NCI-H2171 (cell line): ENCODE measurements at places on chromosomes 2 and 18.

- no peak for DNase-seq
These were observed 281.1 kb upstream of the FN1 start for GRCh38 chr2:215716956-215717355.

GRCh38 chr2:1079873-1080799 is 129.5 kb downstream of the SNTG2 start:
- DNase-seq, result no peak

GRCh38 chr18:45521777-45522176 is 93.5 kb upstream of the SLC14A2 start:
- no peak for DNase-seq

DNA sequence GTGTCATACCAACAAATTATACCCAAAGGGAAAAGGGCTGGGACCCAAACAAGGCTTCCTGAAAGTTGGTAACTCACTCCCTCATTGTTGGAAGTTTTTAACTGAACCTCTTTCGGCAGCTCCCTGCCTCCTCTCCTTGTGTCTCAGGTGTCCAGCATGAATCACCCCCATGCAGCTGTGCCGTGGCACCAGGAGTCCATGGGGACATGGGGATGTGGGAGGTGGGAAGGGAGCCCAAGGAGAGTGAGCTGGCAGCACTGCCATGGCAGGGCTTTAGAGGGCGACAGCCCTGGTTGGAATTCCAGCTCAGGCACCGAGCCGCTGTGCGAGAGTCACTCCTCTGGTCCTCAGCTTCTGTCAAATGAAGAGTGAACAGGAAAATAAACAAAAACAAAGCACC is 12.5 kb upstream of the GYPC start:
- DNase-seq, result no peak

- no peak for DNase-seq
These were observed 4.9 kb upstream of the COL3A1 start for GRCh38 chr2:188969236-188969635.

DNA sequence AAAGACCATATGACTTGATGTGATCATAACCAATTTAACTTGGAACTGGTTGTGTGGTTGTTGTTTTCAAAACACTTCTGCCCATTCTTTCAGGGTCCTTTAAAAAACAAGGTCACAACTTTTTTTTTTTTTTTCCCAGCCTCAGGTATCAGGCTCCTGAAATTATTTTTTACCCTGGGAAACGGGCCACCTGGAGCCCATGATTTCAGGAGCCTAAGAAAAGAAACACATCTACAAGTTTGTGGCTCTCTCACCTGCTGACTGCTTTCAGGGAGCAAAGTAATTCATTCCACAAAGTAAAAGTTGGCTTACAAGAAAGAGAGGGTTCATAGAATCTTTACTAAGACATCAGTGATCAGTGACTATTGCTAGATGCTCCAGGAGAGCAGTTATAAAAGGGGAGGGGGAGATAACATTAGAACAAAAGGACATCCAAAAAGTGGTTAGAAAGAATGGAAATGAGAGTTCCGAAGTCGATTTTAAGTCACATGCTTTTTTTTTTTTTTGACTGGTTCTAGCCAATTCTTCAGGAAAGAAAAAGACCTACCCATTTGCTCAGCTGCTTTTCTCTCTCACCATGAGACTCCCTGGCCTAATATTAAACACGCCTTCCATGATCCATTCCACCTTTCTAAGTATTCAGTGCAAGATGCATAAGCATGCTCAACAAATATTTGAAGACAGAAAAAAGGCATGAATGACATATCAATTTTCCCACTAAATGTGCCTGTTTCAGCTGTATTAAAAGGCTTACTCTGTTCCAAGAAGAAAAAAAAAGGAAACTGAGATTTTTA is 267.3 kb downstream of the LRATD1 start:
- no peak for DNase-seq

DNA sequence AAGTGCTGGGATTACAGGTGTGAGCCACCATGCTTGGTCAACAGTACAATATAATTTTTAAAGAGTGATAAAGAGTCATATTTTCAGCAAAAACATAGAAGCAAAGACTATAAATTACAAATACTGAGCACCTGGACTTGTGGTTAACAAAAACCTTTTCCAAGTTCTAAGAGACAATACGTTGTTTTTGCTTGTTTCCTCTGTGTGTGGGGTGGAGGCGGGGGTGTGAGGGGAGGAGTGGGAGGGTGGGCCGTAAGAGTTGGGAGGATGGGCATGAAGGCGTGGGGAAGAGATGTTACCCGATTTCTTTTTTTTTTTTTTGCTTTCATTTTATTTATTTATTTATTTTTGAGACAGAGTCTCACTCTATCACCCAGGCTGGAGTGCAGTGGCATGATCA is 78.0 kb upstream of the WIPF1 start:
- no peak for DNase-seq

DNA sequence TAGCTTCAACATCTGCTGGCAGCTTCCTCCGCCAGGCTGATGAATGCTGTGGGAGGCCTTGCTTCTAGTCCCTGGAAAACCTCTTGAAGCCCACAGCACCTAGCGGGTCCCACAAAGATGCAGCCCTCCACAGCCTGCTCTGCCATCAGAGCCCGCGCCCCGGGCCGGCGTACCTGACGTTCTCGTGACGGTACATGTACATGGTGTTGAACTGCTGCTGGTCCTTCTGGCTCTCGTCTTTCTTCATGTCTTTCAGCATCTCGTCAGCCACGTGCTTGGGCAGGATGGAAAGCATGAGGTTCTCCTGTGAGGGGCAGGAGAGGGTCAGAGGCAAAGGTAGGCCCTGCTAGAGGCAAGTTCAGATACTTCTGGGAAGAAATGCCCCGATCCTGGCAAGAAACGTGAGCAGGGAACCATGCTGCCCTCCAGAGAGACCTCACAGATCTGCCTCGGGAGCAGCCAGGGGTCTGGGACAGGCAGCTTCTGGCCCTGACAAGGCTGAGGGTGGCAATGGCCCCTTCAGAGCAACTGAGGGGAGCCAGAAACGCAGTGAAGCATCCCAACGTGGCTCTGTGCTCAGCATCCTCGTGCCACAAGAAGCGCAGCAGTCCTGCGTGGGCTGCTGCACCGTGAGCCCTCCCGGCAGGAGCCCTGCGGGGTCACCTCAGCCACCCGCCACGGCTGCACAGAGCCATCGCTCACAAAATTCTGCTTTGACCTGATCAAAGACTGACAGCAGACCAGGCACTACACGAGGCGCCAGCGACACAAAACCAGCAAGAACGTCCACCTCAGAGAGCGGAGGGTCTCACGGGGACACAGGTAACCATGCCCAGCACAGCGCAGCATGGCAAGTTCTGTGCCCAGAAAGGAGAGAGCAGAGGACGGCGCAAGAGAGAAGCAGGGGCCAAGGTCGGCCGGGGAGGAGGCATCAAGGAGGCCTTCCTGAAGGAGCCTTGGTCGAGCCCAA is 49.1 kb downstream of the CENPO start:
- DNase-seq, result no peak

DNA sequence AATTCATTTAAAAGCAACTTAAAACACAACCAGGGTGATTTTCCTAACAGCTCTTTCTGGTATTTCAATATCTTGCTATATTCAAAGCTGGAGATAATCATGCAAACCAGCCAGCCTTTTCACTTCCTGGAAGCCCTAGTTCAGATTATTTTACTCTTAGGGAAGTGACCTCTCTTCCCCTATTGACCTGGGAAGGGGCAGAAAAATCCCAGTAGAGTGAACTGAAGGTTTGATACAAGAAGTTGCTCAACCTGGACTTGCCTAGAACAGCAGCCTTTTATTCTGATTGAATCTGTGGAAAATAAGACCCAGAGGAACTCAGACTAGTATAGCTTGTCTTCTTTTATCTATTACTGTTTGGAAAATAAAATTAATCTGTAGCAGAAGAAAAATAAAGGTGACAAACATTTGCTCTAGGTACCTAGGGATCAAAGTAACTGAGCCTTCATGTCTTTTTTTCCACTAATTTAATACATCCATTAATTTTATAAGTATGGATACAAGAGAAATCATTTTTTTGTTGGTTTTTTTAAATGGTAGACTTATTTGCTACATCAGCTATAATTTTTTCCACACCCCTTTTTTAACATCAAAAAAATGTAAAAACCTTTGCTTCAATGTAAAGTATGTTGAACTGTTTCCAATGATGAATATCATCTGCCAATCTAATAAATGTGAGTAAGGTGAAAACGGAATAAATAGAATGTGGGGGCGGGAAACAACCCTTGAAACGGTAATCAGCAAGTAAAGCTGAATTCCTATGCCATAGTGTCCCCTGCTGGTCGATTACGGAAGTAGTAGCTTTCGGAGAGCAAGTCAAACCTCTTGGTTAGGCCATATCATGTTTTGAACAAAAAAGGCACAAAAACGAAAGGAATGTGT is 629.9 kb downstream of the NRXN1 start:
- DNase-seq, result peak; percentile 26

DNA sequence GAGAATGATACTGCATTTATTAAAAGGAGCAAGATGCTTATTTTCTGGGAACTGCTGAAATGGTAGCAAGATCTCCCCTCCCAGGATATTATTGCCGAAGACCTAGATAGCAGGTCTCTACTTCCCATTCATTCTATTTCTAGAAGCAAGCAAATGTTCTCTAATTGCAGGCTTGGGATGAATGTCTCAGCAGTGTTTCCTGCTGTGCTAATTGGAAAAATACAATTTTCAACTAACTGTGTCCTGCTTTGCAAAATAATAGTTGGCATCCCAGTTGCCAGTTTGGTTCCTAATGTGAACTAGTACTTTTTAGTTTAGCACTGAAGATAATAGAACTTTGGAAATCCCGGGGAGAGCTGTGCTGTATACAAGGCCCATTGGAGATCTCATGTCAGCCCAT is 26.1 kb downstream of the SLC20A1 start:
- DNase-seq, result no peak

- DNase-seq, result no peak
These were observed 164.2 kb upstream of the ETAA1 start for GRCh38 chr2:67232936-67233335.

DNA sequence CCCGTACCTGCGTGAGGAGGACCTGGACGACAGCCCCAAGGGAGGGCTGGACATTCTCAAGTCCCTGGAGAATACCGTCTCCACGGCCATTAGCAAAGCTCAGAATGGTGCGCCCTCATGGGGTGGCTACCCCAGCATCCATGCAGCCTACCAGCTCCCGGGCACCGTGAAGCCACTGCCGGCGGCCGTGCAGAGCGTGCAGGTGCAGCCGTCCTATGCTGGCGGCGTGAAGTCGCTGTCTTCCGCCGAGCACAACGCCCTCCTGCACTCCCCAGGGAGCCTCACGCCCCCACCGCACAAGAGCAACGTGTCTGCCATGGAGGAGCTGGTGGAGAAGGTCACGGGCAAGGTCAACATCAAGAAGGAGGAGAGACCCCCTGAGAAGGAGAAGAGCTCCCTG is 76.4 kb downstream of the TSHZ1 start:
- DNase-seq, result no peak

GRCh38 chr2:235978022-235978421 is 190.2 kb downstream of the GBX2 start:
- DNase-seq, result no peak

DNA sequence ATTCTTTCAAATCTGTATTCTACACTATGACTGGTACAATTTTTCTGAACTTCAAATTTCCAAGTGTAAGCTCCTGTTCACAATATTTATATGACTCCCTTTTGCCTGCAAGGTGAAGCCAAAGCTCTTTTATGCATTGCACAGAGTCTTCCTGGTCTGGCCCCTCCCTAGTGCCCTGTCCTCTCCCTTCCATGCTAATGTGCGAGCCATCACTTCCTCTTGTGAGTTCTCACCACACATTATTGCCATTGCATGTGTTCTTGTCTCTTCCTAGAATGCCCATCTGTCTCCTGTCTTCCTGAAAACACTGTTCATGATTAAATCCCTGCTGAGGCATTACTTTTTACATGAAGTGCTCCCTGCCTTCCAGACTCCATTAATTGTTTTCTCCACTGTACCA is 169.9 kb downstream of the MC4R start:
- no peak for DNase-seq

GRCh38 chr2:220499225-220499624 is 871.8 kb downstream of the SLC4A3 start:
- no peak for DNase-seq

DNA sequence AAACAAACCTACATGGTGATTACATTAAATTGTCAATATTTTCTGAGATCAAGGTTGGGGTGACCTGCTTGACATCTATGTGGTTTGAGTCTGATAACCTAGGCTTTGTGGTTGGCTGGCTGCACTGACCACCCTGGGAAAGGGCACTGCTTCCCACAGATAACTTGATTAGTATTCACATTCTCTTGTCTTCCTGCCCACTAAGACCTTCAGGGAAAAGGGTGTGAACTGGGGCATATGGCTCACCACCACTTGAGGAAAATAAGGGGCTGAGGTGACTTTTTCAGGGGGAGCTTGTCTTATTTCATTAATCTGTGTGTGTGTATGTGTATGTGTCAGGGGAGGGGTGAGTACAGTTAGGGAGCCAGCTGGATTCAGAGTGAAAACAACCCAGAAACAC is 1.5 kb downstream of the SMYD1 start:
- DNase-seq, result no peak

DNA sequence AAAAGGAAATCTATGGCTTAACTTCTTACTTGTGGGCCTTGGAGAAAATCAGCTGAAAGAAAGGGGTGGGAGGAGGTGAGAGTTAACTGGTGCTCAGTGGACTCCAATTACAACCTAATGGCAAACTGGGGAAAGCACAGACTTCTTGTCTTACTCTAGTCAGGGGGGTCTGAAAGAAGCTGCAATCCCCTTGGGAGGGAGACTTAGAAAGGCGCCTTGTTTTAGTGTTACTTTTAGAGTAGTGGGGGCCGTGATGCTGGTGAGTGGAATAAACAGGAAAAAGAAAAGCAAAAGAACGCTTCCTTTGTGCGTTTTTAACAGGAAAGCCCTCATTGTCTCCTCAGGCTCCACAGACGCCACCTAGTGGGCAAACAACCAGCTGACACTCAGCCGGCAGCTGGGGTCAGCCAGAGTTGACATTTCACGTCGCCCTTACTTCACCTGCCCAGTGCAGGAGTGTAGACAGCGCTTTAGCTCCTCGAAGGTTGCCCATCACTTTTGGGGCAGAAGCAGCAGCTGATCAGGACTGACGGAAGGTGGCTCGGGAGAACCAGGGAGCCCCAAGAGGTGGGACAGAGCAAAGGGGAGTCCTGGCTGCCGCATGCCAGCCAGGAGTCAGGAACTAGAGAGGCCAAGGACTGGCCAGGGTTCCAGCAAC is 55.9 kb upstream of the GORASP2 start:
- DNase-seq, result peak; percentile 70

DNA sequence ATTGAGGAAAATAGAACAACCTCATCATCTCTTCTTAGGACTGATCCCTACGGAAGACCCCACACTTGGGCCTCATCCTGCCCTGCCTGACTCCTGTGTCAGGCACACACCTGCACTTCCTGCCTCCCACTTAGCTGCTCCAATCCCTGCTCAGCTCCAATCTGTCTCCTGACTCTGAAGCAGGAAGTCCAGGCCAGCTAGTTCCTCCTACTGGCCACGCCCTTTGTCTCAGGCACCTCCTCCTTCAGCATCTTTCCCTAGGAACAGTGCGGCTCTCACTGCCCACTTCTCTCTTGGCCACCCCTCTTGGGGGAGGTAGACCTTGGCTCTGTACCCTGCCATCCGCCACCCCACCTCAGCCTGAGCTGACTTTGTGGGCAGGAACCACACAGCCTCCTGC is 135.8 kb downstream of the CELF4 start:
- no peak for DNase-seq

- DNase-seq, result no peak
These were observed 32.5 kb upstream of the RMDN2 start for GRCh38 chr2:37892436-37893114.

GRCh38 chr2:70906439-70907005 is 29.2 kb upstream of the ATP6V1B1 start:
- DNase-seq, result no peak

- no peak for DNase-seq
These were observed 94.5 kb downstream of the COPS8 start for GRCh38 chr2:237180187-237180586.

GRCh38 chr2:158507141-158507540 is 50.4 kb downstream of the PKP4 start:
- DNase-seq, result peak; percentile 78
